ENCODE measurements at places on chromosomes 12 and 14. TPM values are rescaled to one million over a fixed set of nuclear protein-coding genes. Genes with fewer than 3 reads are reported as not detected.

E2F7 gene
- 16.9 TPM for total RNA-seq

INHBC gene
- not detected for total RNA-seq

KRT73 gene
- not detected for total RNA-seq

AICDA gene
- total RNA-seq, result not detected

CIROP gene
- not detected for total RNA-seq

HVCN1 gene
- total RNA-seq, result 13.8 TPM

KCNC2 gene
- not detected for total RNA-seq

EMC9 gene
- 28.3 TPM for total RNA-seq

- no peak for DNase-seq
These were observed 234.3 kb upstream of the DIO2 start for GRCh38 chr14:80445605-80446004.

GRCh38 chr14:93706360-93706955 lies 81.8 kb downstream of the PRIMA1 start:
- no peak for DNase-seq

DNA sequence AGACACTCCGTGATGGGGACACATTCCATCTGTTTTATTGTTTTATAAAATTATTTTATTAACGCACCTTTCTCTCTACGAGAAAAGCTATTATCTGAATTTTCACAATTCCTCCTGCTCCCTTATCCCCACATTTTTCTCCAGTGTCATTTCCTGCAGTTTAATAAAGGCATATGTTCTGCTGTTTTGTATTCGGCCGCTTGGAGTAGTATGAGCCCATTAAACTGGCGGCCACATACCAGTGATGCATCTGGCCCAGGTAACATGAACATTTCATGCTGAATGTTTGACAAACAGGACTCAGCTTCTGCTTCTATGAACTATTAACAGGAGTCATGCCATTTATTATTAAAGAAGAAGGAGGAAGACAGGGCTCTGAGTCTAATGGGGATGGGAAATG lies 511.0 kb downstream of the TMEM121 start:
- DNase-seq, result no peak

- no peak for DNase-seq
These were observed 17.5 kb downstream of the AMN start for GRCh38 chr14:102939820-102940561.

- no peak for DNase-seq
These were observed 354.0 kb downstream of the FLRT2 start for GRCh38 chr14:85883966-85884365.

GRCh38 chr14:101917413-101918017 lies 46.9 kb upstream of the DYNC1H1 start:
- no peak for DNase-seq

DNA sequence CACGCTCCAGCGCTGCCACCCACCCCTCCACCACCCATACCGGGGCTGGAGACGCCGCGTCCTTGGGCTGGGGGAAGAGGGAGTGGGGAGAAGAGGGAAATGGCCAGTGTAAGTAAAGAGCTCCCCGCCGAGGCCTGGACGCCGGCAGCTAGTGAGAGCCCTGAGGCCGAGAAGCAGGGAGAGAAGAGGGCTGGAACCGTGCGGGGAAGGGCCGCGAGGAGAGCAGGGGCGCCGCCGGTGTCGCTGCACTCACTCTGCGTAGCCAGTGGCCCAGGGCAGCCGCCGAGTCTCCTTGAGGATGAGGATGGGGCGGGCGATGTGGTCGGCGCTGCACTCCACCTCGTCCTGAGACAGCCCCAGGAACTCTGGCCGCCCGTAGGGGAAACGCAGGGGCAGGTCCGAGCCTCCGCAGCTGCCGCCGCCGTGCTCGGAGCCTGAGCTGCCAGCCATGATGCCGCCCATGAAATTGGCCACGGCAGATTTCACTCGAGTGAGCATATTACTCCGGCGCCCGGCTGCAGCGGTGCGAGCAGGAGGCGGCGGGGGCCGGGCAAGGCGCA lies 631 bp downstream of the PPM1H start:
- DNase-seq, result peak; percentile 0

- DNase-seq, result no peak
These were observed 173.4 kb upstream of the KITLG start for GRCh38 chr12:88753707-88754106.

- DNase-seq, result no peak
These were observed 139.6 kb downstream of the HMGA2 start for GRCh38 chr12:65963862-65964240.

DNA sequence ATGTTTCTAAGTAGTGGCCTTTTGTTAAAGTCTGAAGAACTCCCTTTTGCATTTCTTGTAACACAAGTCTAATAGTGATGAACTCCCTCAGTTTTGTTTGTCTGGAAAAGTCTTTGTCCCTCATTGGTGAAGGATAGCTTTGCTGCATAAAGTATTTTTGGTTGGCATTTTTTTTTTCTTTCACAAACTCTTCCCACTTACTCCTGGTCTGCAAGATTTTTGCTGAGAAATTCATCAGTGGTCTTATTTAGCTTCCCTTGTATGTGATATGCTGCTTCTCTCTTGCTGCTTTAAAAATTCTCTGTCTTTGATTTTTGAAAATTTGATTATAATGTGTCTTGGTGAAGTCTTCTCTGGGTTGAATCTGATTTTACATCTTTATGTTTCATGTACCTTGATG lies 22.7 kb downstream of the TRMT5 start:
- no peak for DNase-seq

All from activated T-helper 1 cell treated with anti-CD3 and anti-CD28 coated beads, Interleukin-12 subunit alpha, Interleukin-12 subunit beta, Interleukin-2, Interleukin-4 antibody, amounts not matched to agents 30 ng/mL and 10 ng/mL and 1 ng/mL, durations not matched to agents 14 hours and 24 hours and 36 hours (primary cell).